ENCODE measurements at places on chromosomes 4 and X. TPM values are rescaled to one million over a fixed set of nuclear protein-coding genes. Genes with fewer than 3 reads are reported as not detected.

The ARSJ gene
- 0.55 TPM for total RNA-seq

The CMC4 gene
- total RNA-seq: 13.7 TPM

The TEX13B gene
- not detected for total RNA-seq

The SH2D1A gene
- total RNA-seq: not detected

The PJA1 gene
- total RNA-seq: 27.7 TPM

The HTN3 gene
- total RNA-seq: not detected

- no peaks in the 10 kb centered on the region for H3K36me3 ChIP-seq
- no peaks in the 10 kb centered on the region for H3K27me3 ChIP-seq
- no peak overlapping the region for H3K4me3 ChIP-seq
- H3K27ac ChIP-seq: no peak overlapping the region
- no peak for DNase-seq
Measured at GRCh38 chr4:143362349-143363046, 25.8 kb downstream of the GAB1 start.

DNA sequence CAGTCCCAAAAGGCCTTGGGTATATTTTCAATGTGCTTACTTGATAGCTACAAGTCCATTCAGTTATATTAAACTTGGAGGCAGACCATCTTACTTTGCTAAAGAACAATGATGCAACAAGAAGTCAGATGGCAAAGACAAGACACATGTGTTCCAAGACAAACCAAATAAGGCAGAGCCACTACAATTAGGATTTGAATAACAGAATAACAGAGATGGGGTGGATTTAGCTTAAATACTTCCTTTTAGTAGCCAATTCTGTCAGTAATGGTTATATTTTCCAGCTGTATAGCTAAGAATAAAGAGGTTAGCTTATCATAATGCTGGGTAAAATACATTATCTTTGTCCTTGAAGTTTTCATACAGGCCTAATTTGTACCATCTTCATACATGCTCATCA is 37.7 kb upstream of the FRAS1 start:
- no peak overlapping the region for H3K4me3 ChIP-seq
- no peak overlapping the region for H3K27ac ChIP-seq
- H3K36me3 ChIP-seq: no peaks in the 10 kb centered on the region
- DNase-seq: no peak
- H3K4me1 ChIP-seq: no peaks in the 10 kb centered on the region
- H3K27me3 ChIP-seq: no peaks in the 10 kb centered on the region

GRCh38 chrX:114599911-114600310 is 16.0 kb downstream of the HTR2C start:
- no peak overlapping the region for H3K4me3 ChIP-seq
- H3K36me3 ChIP-seq: no peaks in the 10 kb centered on the region
- DNase-seq: no peak

DNA sequence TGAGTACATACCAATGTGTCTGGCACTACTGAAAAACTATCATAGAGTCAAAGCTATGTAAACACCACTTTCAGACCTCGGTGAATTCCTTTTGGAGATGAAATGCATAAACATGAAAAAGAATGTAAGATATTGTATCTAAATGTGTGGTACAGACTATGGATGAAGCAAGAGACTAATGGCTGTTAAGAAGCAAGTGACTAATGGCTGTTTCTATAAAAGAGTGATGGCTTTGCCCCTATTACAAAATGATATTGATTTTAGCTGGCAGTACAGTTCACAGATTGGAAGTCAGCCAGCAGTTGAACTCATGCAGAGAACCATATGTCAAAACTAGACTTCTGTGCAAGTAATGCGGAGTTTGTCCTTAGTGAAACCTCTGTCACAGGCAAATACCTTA is 359.3 kb downstream of the GRXCR1 start:
- H3K27ac ChIP-seq: no peak overlapping the region
- no peaks in the 10 kb centered on the region for H3K4me1 ChIP-seq
- H3K27me3 ChIP-seq: no peaks in the 10 kb centered on the region
- H3K4me3 ChIP-seq: no peak overlapping the region

DNA sequence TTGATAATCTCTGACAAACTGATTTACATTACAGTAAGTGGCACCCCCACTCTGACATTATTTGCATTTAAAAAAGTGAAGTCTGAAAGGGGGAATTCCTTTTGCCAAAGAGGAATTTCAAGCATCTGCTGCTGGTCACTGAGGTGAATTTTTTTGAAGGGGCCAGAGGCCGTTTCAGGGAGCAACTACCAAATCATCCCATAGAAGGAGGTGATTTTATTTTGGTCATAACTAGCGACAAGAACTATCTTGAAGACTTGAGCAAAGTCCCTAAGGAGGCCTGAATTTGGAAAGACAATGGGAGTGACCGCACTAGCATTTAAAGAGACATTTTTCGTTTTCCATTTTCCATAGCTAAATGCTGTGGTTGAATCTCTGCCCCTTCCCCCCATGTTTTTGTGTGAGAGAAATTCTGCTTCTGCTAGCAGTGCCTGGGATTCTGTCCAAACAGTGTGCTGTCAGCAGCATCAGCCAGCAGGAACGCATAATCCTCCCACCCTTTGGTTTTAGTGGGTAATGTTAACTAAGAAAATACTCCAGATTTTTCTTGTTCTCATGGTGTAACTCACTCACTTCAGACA is 110.1 kb upstream of the MED14 start:
- no peak for DNase-seq
- no peaks in the 10 kb centered on the region for H3K4me1 ChIP-seq
- H3K4me3 ChIP-seq: no peak overlapping the region
- no peaks in the 10 kb centered on the region for H3K36me3 ChIP-seq
- no peaks in the 10 kb centered on the region for H3K27me3 ChIP-seq

GRCh38 chr4:25313201-25313895 is 774 bp downstream of the ZCCHC4 start:
- H3K27ac ChIP-seq: peak overlapping the region; percentile 73
- peaks cover 17% of the 10 kb centered on the region for H3K4me1 ChIP-seq
- H3K4me3 ChIP-seq: peak overlapping the region; percentile 93
- H3K36me3 ChIP-seq: no peaks in the 10 kb centered on the region
- no peak for DNase-seq

GRCh38 chrX:20753076-20753475 is 486.4 kb upstream of the RPS6KA3 start:
- H3K4me1 ChIP-seq: no peaks in the 10 kb centered on the region
- no peak for DNase-seq
- no peaks in the 10 kb centered on the region for H3K27me3 ChIP-seq
- no peak overlapping the region for H3K4me3 ChIP-seq
- no peaks in the 10 kb centered on the region for H3K36me3 ChIP-seq
- H3K27ac ChIP-seq: no peak overlapping the region

DNA sequence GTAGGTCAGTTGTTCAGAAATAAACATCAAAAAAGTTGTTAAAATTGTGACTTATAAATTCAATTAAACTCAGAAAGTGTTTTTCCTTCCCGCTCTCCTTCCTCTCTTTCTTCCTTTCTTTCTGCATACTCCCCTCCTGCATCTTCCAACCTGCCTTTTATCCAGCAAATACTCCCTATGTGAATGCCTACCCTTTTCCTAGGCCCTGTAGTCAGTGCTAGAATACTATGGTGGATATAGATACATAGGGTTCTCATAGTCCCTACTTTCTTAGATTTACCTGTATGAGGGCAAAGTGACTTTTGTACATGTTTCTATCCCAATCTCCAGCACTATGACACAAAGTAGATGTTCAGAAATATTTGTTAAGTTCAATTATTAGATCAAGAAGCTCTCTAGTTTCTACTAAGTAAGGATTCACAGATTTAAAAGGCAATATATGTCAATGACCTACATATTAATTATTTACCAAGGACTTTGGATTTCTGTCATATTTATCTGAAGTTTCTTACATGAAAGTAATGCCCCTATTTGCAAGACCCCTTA is 732 bp downstream of the SULT1E1 start:
- no peak overlapping the region for H3K4me3 ChIP-seq
- no peak for DNase-seq
- H3K4me1 ChIP-seq: no peaks in the 10 kb centered on the region
- no peaks in the 10 kb centered on the region for H3K36me3 ChIP-seq
- H3K27me3 ChIP-seq: no peaks in the 10 kb centered on the region
- no peak overlapping the region for H3K27ac ChIP-seq

DNA sequence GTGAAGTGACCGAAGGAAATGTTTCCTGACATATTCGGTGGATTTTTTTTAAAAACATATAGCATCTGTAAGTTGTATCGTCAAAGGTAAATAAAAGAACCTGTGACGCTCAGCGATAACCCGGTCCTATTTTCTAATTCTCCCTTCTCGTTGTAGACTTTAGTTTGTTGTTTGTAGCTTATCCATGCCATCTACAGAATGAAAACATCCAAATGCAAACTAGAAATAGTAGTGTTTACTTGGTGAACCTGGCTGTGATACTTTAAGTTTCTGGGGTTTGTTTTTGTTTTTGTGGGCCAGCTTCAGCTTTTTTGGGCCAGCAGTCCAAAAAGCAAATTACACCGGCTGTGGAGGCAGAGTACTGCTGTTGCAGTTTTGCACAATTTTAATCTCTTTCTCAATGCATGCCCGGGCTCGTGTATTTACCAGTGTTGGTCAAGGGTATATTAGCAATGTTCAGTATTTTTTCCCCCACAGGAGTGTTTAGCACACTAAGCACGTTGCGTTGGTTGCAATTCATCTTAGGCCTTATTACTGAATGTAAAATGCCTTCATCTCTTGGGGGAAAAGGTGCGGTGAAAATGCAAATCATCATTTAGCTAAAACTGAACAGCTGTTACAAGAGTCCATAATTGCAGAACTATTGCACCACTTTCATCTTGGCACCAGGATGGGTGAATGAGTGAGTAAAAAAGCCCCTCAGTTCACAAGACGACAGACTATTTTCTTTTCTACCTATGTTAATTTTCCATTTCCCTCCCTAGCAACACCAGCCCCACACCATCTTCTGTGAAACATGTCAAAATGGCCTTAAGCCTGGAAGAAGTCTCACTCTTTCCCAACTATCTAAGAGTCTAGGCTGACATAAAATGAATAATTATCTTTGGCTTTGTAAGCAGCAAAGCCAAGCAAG is 1.7 kb upstream of the CNOT6L start:
- no peaks in the 10 kb centered on the region for H3K27me3 ChIP-seq
- peaks cover 19% of the 10 kb centered on the region for H3K4me1 ChIP-seq
- peak overlapping the region; percentile 90 for H3K4me3 ChIP-seq
- DNase-seq: no peak
- H3K27ac ChIP-seq: peak overlapping the region; percentile 64
- no peaks in the 10 kb centered on the region for H3K36me3 ChIP-seq

DNA sequence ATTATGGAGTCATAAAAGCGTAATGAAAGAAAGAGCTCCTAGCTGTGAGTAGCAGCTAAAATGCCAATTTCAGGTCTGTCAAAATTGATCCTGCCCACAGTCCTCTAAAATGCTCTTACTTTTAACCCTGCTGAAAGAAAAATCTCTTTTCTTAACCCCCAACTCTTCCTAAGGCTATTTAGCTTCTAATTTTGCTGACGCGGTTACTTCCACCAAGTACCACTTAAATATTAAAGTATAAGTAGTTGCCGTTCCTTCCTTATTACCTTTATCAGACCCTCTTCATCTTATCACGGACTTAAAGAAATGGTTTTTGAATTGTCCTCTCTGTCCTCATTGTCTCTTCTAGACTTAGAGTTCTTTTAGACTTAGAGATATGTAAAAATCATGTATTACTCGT is 272.2 kb downstream of the FRMPD4 start:
- no peaks in the 10 kb centered on the region for H3K36me3 ChIP-seq
- H3K4me1 ChIP-seq: no peaks in the 10 kb centered on the region
- no peak for DNase-seq
- no peak overlapping the region for H3K27ac ChIP-seq
- no peak overlapping the region for H3K4me3 ChIP-seq

DNA sequence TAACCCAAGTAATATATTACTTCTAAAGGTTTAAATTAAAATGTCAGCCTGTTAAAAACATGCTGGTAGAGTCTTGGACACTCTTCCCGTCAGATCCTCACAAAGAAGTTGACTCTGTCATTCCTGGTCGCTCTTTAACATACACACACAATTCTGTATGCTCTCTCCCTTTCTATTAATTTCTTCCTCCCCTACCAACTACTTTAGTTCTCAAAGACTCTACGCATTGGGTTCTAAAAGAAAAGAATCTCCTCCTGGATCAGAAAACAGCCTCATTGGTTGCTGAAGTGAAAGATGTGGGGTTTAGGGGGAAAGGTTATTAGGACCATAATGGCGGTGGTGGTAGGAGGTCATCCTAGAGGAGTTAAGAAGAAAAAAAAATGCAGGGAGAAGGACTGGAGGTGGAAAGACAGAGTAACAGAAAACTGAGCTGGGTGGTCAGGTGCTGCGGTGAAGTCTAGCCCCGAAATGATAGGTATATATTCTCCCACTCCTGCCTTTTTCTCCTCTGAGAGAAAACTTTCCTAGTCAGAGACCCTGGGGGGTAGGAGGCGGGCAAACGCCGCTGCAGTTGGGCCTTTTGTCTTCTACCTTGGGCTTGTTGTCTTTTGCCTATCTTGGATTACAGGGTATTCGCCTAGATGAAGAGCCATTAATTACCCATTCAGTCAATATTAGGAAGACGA is 5.2 kb upstream of the PITX2 start:
- no peak for DNase-seq
- no peaks in the 10 kb centered on the region for H3K4me1 ChIP-seq
- H3K27ac ChIP-seq: no peak overlapping the region
- H3K4me3 ChIP-seq: no peak overlapping the region
- no peaks in the 10 kb centered on the region for H3K27me3 ChIP-seq

GRCh38 chr4:8164194-8164565 is 5.6 kb upstream of the ABLIM2 start:
- H3K27me3 ChIP-seq: no peaks in the 10 kb centered on the region
- no peak for DNase-seq
- no peak overlapping the region for H3K27ac ChIP-seq
- H3K36me3 ChIP-seq: no peaks in the 10 kb centered on the region
- no peak overlapping the region for H3K4me3 ChIP-seq

GRCh38 chr4:153566631-153567150 is 100.5 kb downstream of the TMEM131L start:
- H3K4me1 ChIP-seq: peaks cover 8% of the 10 kb centered on the region
- H3K27me3 ChIP-seq: no peaks in the 10 kb centered on the region
- DNase-seq: no peak
- H3K36me3 ChIP-seq: no peaks in the 10 kb centered on the region
- no peak overlapping the region for H3K4me3 ChIP-seq

Data from PC-9 (cell line).